ENCODE measurements at places on chromosomes 6 and 20. TPM values are rescaled to one million over a fixed set of nuclear protein-coding genes. Genes with fewer than 3 reads are reported as not detected.

Gene UNC5CL
- 0.38 TPM for total RNA-seq

Gene NR2E1
- 0.09 TPM for total RNA-seq

Gene TRAPPC3L
- total RNA-seq, result not detected

Gene CCDC28A
- total RNA-seq, result 14.3 TPM

Gene COL9A3
- 0.49 TPM for total RNA-seq

Gene WFDC11
- total RNA-seq, result not detected

Gene PSORS1C1
- total RNA-seq, result 3.7 TPM

Gene TENT5A
- 1.0 TPM for total RNA-seq

Gene BTN1A1
- not detected for total RNA-seq

Gene CLVS2
- total RNA-seq, result 0.08 TPM

Gene PERP
- 95.4 TPM for total RNA-seq

Gene SLC35D3
- not detected for total RNA-seq

Gene KCNQ5
- total RNA-seq, result 1.2 TPM

Gene OR2J3
- not detected for total RNA-seq

Gene CRISP3
- not detected for total RNA-seq

Gene ABCF1
- total RNA-seq, result 51.5 TPM
